ENCODE measurements at places on chromosomes 12 and 14. TPM values are rescaled to one million over a fixed set of nuclear protein-coding genes. Genes with fewer than 3 reads are reported as not detected.

DNA sequence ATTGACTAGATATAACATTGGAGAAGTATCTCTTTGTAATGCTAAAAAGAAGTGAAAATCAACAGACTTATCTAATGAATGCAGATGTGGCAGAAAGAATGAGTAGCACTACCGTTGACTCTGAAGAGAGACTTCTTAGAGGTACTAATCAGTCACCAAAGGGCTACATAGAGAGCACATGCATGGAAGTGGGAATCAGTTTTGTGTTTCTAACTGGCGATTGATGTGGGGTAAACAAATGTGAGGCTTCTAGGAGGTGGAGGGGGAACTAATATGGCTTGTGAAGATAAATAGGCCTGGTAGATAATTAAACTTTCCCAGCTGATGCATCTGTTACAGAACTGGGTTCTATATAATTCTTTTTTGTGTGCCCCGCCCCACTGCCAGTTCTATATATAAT, 10.5 kb downstream of the COCH start:
- DNase-seq, result no peak

GRCh38 chr12:116508145-116509121, 50.7 kb upstream of the MAP1LC3B2 start:
- no peak for DNase-seq

DNA sequence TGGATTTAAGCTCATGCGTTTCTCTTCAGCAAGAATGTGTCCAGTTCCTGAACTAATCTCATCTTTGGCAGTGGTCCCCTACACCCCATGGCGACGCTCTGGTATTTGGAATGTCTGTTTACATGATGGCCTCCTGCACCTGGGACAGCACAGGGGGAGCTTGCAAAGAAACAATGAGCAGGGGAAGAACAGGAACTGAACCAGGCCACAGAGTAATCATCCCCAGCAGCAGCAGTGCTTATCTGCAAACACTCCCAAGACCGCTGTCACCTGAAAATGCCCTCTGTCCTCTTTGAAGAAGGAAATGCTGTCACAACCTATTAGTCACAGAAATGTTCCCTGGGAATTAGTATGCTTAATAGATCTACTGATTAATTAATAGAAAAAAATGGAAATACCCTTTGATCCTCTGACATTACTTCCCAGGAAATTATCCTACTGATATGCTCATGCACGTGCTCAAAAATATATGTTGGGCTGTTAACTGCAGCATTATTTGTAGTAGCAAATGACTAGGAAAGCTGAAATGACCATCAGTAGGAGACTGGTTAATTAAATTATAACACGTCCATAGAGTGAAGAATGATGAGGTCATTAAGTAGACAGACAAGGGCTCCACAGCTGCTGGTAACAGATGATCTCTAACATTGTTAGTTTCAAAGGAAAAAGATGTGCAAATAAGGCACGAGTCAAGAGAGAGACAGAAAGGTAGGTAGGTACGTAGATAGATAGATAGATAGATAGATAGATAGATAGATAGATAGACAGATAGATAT, 279.3 kb upstream of the FLRT2 start:
- no peak for DNase-seq

DNA sequence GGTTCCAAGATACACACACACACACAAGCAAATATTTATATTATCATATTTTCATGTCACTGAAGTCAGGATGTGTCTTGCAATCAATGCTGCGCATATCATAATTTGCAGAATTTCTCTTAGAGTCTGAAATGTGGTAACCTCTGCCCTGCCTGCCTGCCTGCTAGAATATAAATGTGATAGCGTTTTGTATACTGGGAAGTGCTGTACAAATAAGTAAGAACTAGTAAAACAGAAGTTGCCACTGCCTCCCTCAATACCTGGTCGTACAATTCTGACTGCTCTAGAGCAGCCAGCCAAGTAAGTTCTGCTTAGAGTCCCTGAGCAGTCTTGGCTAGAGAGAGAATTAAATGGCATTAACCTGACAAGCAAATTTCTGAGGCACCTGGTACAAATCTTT, 83.9 kb upstream of the NTF3 start:
- DNase-seq, result no peak

DNA sequence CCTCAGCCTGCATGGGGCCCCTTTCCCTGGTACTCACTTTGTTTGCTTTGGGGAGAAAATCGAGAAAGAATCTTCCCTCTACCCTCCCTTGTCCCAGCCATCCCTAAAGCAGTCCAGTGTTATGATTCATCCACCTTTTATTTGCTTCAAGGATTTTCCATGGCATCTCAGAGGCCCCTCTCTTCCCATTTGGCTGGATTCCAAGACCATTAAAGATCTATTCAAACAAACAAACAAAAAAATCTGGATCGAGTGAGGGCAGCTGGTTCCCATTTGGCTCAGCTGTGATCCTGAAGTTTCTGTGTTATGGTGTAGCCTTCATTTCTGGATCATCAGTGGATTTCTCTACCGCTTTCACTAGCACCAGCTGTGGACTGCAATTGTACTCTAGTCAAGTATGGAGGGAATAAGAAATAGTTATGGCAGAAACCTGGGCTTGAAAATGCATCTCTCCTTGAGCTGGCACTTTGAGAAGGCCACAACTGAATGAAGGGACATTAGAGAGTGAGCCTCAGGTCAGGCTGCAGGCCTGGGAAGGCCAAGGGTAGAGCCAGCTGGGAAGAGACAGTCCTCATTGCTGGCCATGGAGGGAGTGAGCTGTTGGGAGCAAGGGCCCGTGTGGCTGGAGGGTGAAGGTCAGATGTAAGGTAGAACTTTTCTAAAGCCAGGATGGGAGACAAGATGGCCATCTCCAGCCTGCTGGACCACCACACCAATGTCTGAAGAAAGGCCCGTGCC, 13.7 kb downstream of the KRT71 start:
- no peak for DNase-seq

DNA sequence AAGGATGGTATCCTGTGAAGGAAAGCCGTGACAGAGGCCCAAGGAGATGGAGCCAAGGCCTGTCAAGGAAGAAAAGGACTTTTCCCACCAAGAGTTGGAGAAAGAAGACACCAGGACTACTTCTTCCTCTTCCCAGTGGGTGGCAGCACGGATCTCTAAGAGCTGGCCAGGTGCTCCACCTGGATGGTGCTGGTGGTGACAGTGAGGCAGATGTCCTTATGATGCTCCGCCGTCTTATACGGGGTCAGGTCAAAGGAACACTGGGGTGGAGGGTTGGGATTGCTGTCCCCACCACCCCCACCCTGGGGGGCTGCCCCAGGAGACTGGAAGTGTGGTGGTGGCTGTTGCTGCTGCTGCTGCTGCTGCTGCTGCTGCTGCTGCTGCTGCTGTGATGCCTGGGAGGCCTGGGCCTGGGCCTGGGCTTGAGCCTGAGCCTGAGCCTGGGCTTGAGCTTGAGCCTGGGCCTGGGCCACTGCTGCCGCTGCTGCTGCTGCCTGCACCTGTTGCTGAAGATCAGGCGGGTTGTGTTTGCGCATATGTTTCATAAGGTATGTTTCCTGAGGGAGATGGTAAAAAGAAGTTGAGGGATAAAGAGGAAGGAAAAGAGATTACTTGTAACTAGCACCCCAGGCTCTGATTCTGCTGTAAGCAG, 4.8 kb upstream of the ING4 start:
- DNase-seq, result no peak

- DNase-seq, result no peak
Observed at GRCh38 chr12:3117144-3117581, 40.0 kb downstream of the TSPAN9 start.

- no peak for DNase-seq
Observed at GRCh38 chr12:94841904-94842610, 161.4 kb downstream of the NDUFA12 start.

GRCh38 chr12:105882404-105882803, 256.4 kb downstream of the NUAK1 start:
- no peak for DNase-seq

- peak; percentile 23 for DNase-seq
Observed at GRCh38 chr14:104817930-104818713, 17.2 kb downstream of the ZBTB42 start.

DNA sequence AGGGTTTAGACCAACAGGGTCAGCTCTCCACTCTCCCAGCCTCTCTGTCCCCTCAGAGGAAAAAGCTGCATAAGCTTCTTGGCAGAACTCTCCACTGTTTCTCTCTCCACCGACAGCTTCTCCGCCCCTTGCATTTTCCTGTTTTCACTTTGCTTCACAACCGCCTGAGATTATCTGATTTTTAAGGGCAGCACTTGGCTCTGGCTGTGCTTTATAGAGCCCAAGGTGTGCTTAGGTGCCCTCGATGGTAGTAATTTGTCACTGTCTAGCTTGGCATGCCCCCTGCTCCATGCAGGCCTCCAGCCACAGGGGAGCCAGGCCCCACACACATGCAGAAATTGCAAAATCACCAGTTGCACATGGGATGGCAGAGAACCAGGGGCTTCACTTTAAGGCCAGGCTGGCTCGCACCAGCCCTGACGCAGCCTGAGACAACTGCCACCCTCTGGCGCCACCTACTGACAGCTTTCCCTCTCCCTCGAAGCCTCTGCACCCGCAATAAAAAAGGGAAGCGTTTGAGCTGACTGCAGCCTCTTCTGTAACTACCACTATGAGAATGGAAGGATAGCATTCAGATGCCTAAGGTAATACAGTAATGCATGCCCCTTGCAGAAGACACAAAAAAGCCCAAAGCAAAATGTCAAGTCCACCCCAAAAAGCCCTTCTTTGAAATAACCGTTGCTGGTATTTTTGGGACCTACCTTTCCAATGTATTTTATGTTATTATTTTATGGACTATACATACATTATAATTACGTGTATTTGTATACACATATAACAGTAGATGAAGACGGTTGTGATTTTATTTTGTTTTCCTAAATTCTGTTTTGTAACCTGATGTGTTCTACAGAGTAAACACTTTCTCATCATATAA, 32.0 kb upstream of the RIMBP2 start:
- peak; percentile 90 for DNase-seq

DNA sequence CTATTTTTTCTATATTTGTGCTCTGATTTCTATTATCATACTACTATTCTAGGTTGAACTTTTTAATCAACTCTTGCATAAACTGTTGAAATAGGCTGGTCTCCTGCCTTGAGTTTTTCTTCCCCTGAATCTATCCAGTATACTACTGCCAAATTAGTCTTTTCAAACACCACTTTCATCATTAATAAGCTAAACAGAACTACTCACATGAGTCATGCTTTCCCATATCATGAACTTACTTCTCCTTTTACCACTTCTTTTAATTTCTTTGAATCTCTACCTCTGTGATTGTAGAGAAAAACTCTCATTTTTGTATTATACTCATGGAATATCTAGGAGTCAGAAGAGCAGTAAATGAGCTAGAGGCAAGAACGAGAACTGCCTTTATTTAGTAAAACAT, 340.3 kb upstream of the PDE3A start:
- DNase-seq, result no peak

GRCh38 chr14:41986083-41986645, 379.5 kb downstream of the LRFN5 start:
- DNase-seq, result no peak

GRCh38 chr14:73943083-73943482, 6.8 kb downstream of the FAM161B start:
- DNase-seq, result no peak

GRCh38 chr14:70808416-70809224, 693 bp downstream of the MAP3K9 start:
- DNase-seq, result no peak

DNA sequence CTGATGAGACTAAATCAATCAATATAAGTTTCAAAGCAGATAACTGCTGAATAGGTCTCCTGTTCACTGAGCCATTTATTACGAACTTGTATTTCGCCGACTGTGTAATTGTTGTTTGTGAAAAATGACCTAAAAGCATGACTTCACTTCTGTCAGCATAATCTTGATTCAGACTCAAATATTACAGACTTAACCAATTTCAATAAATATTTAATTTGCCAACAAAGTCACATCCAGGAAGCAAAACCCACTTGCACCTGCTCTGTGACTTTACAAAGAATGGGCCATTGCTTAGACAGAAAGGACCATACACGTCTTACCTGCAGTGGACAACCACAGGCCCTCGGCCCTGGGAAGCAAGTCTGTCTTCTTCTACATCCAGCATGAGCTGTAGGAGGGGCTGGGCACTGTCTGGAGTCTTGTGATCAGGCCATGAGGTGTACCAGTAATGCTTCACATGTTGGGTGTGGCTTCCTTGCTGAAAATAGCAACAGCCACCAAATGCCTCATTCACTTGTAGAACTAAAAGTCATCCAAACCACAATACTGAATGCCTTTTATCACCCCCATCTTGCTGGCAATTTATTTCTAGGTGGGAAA, 23.5 kb upstream of the PTPRB start:
- no peak for DNase-seq

- DNase-seq, result peak; percentile 47
Observed at GRCh38 chr12:124448955-124449622, 118.3 kb downstream of the NCOR2 start.

DNA sequence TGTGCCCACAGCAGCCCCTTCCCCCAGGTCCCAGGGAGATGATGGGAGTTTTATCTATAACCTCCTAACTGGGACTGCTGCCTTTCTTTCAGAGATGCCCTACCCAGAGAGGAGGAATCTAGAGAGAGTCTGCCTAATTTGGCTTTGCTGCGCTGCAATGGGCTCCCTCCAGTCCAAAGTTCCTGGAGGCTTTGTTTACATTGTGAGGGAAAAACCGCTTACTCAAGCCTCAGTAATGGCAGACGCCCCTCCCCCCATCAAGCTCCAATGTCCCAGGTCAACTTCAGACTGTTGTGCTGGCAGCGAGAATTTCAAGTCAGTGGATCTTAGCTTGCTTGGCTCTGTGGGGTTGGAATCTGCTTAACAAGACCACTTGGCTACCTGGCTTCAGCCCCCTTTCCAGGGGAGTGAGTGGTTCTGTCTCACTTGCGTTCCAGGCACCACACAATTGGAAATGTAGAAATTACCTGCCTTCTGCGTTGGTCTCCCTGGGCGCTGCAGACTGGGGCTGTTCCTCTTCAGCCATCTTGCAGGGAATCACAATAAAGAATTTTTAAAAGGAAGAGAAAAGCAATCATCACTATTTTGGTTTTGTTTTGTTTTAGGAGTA, 262.5 kb downstream of the FOXG1 start:
- no peak for DNase-seq

Gene ERH
- 113 TPM for total RNA-seq

Gene FGD4
- total RNA-seq, result 54.6 TPM

Gene PPP4R4
- total RNA-seq, result 1.0 TPM

Gene PRH2
- not detected for total RNA-seq

Gene IPO8
- 50.6 TPM for total RNA-seq

Gene IFNG-AS1
- total RNA-seq, result 0.27 TPM

Gene MMP14
- total RNA-seq, result 138 TPM
